ENCODE measurements at places on chromosomes 13 and 19.

- no peak for DNase-seq
Measured at GRCh38 chr19:15253061-15253460, 20.8 kb upstream of the EPHX3 start.

- DNase-seq, result no peak
Measured at GRCh38 chr13:50361282-50361681, 346.0 kb downstream of the KCNRG start.

- DNase-seq, result no peak
Measured at GRCh38 chr19:4284176-4284958, 5.3 kb downstream of the SHD start.

DNA sequence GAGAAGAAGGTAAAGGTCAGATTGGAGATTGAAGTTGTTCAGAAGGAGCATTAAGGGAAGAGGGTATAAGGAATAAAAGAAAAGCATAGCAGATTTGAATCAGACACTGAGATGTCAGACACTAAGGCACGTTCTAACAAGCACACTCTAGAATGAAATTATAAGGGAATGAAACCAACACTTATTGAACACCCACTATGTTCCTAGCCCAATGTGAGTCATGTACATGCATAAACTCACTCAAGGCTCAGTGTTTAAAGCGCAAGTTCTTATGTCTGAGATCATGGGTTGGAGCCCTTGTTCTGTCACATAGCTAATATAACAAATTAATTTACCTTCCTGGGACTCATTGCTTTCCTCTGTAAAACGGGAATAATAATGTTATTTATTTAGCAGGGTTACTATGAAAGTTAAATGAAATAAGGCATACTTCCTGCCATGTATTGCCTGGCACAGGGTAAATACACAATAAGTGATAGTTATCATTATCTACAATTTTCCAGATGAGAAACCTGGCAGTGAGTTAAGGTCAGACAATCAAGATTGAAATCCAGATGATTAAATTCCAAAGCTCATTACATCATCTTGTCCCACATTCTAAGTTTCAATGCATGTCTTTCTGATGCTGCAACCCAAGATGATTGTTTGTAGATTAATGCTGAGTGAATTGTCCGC, 68.3 kb upstream of the DACH1 start:
- DNase-seq, result no peak

DNA sequence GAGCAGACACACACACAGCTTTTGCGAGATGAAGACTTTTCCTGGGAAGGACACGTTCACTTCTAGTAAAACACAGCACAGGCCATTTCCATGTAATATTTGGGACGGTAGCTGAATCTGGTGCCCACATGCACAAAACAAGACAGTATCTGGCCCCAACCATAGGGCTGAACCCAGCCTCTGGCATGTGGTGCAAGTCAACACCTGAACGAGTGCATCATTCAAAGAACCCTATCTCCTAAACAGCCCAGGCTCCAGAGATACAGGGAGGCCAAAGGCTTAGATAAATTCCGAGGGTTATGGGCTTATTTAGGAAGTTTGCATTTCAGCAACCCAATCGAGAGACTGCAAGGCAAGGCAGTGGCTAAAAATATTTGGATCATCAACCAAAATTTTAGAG, 2.7 kb upstream of the TFDP1 start:
- DNase-seq, result no peak

DNA sequence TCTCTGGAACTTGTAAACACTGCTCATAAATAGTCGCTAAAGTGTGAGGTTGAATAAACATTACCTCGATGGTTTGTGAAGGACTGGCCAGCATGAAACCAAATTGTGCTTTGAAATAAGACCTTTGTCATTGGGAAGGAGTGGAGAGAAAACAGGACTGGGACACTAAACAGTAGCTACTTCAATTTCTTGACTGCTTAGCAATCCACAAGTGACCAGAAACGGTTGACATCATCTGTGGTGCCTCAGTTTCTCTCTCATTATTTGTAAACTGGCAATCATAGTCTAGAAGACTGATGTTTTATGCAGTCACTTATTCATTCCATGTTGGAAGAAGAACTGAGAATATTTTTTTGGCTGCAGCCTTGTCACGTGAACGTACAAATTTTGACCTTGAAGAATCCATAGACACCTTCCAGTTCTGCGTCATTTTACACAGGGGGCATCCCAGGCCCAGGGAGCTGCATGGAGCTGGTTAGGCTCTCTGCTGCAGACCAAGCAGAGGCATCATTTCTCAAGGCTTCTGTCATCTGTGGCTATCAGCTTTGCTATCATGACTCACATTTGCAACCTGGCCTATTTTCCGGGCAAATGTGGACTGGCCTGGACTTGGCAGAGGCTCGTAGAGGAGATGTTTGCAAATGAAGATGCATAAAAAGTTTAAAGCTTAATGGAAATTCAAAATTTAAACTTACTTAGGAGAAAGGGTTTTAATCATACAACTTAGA, 391.8 kb downstream of the FGF9 start:
- no peak for DNase-seq

- no peak for DNase-seq
Measured at GRCh38 chr13:29162638-29163235, 342.6 kb downstream of the MTUS2 start.

- peak; percentile 51 for DNase-seq
Measured at GRCh38 chr13:99176309-99177276, 24.1 kb upstream of the UBAC2 start.

DNA sequence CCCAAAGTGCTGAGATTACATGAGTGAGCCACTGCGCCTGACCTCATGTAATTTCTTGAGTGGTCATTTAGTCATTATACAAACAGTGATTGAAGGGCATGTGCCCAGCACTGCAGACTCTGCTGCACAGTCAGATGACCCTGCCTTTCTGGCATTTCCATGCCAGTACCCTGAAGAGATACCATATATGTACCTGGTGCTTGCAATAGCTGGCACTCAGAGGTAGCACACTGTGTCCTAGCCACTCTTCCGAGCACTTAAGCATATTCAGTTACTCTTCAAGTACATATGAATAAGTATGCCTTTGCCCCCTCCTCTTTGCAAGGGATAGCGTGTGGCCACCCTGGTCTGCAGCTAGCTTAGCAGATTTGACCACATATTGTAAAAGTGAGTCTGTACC, 15.5 kb downstream of the STX10 start:
- no peak for DNase-seq

GRCh38 chr19:56946159-56946558, 105.6 kb upstream of the PEG3 start:
- no peak for DNase-seq

DNA sequence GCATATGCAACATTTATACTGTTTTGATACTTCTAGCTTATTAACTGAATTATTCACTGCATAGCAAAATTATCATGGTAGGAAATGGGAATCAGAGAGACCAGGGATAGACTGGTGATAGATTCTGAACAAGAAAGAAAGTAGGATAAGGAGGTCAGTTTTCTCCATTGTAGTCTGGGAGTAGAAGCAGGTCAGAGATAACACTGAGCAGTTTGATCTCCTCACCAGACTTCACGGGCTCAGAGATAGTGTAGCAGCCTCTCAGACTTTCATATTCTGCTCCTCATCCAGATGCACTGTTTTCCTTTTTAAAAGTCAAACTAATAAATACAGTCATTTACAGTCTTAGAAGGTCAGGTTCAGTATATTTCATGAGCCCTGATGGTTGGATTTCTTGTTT, 56.0 kb upstream of the MYO16 start:
- no peak for DNase-seq

GRCh38 chr13:58573743-58574142, 942.2 kb downstream of the PCDH17 start:
- no peak for DNase-seq

- DNase-seq, result no peak
Measured at GRCh38 chr19:30547246-30547645, 175.1 kb downstream of the ZNF536 start.

GRCh38 chr19:5947435-5947834, 30.5 kb downstream of the RANBP3 start:
- no peak for DNase-seq

- no peak for DNase-seq
Measured at GRCh38 chr19:48606463-48607358, at the start of gene SPACA4. Gene SPACA4 (plus strand): TSS chr19:48606742. CDS start chr19:48606979, 237 bp downstream.

DNA sequence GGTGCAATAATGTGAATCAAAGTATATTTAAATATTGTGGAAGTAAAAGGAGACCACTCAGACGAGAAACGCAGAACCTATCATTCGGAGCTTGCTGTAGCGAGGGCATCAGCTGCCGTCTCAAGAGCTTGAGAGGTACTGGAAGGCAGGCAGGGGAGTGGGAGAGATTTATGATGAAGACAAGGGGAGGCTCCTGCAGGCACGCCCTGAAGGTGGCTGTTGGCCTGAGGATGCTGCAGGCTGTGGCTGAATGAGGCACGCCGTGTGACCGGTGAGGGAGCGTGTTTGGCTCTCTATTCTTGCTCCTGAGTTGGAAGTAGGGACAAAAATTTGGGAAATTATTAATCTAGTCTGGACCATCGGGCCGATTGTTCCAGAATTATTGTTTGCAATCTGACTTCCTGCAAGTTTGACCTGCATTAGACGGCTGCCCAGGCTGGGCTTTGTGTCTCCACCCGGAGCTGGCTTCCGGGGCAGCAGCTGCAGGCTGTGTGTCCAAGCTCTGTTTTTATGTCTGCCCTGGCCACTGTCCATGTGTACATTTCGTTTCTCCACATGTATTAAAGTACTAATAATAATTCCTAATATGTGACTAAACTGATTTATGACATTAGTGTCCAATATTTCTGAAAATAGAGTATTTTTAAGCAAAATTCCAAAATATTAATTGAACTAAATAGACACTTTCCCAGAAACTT, 91.1 kb upstream of the ANKRD10 start:
- no peak for DNase-seq

GRCh38 chr13:98489446-98490194, 87.3 kb downstream of the STK24 start:
- no peak for DNase-seq

- peak; percentile 24 for DNase-seq
Measured at GRCh38 chr13:52903320-52903719, 54.9 kb upstream of the PCDH8 start.

- DNase-seq, result no peak
Measured at GRCh38 chr13:86201477-86201876, 402.3 kb upstream of the SLITRK6 start.

DNA sequence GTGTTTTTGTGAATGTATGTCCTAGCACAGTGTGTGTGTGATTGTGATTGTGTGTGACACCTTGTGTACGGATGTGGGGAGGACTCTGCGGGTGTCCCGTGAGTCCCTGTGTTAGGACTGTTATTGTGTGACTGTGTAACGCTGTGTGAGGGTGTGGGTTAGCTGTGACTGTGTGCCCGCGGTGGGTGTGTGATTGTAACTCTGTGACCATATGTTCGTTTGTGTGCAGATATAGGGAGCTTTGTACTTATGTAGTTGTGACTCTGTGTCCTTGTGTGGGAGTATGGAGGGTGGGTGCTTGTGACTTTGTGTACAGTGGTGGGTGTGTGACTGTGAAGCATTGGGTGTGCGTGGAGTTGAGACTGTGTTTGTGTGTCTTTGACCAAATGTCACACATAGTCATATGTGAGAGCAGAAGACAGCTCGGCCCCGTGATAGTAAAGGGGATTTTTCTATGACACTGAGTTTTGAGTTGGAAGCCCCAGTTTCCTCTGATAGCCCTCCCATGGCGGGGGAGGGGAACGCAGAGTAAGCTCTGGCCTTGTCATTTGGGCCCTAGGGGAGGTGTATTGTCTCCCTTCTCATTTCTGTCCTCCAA, 949 bp upstream of the ZNF260 start:
- DNase-seq, result peak; percentile 25

DNA sequence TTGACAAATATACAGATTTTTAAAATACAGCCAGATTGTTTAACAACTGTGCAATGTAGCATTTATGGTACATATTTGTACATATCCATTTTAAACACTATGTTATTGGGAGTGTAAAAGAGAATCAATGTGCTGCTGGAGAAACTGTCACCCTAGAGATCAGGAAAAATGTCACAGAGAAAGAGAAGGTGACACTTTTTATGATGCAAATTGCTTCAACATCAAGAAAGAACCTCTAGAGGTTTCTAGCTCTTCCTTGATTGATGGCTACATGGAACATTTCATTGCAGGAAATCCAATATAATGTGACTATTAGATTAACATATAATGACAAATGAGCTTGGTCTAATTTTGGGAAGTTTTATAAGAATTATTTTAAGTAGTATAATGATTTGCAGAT, 1491.2 kb upstream of the PCDH20 start:
- DNase-seq, result no peak

GRCh38 chr13:98521461-98522247, 55.3 kb downstream of the STK24 start:
- DNase-seq, result no peak

DNA sequence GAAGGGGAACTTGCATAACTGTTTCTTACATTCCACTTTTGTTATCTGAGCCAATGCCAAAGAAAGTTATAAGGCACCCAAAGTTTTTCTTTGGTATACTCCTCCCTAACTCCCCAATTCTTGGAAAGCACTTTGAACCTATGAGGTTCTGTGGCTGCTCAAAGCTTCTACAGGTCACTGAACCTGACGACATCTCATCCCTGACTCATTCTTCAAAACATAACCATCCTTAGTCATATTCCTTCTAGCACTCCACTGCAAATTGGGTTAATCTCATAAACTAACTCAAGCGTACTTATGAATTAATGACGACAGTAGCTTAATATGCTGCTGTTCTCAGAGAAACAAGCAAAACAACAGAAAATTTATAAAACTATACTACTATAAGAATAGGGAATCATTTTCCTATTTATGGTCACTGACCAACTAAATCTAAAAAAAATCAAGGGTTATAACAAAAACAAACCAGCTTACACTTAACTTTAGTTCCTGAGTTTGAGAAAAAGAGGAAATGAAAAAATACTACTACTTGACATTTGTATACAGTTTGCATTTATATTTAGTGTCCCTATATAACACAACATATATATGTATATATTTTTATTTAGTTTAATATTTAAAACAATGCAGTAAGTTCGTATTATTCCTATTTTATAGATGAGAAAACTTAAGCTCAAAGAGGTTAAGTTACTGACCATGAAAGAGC, 69.1 kb downstream of the CAB39L start:
- no peak for DNase-seq
